Esophagus muscularis mucosa (tissue), 4 donors: ENCODE measurements at places on chromosomes 3 and 15. TPM values are rescaled to one million over a fixed set of nuclear protein-coding genes. Genes with fewer than 3 reads are reported as not detected.

DNA sequence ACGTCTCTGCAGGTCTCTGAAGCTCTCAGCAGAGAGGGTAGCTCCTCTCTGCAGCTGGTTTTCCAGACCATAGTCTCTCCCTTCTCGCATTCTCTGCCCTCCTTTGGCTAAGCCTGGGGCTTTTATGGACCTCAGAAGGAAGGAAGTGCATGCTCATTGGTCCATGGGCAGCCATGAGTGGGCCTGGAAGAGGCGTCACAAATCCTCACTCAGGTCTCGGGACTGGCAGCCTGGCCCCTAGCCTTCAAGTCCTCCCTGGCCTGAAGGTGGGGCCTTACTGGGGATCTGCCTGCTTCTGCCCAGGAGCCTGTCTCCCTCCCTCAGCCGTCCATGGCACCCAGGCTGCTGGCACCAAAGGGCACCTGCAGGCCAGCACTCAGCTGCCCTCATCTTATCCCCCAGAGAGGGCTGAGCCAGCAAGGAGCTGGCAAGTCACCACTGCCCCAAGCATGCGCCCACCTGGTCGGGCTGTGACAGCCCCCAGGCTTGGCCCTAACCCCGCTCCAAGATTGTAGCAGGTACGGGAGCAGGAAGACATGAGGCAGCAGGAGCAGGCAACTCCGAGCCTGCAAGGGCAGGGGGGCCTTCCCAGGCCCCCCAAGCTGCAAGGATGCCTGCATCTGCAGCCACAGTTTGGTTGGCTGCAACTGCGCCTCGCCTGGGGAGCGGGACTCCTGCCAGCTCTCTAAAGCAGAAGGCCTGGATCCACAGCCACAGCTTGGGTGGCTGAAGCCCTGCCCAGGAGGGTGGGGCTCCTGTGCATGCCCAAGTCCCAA, 37.4 kb downstream of the GHSR start:
- H3K36me3 ChIP-seq = no peaks in the 10 kb centered on the region
- no peaks in the 10 kb centered on the region for H3K4me1 ChIP-seq
- H3K27me3 ChIP-seq = no peaks in the 10 kb centered on the region
- no peak overlapping the region for H3K27ac ChIP-seq
- DNase-seq = no peak
- no peak overlapping the region for H3K4me3 ChIP-seq

DNA sequence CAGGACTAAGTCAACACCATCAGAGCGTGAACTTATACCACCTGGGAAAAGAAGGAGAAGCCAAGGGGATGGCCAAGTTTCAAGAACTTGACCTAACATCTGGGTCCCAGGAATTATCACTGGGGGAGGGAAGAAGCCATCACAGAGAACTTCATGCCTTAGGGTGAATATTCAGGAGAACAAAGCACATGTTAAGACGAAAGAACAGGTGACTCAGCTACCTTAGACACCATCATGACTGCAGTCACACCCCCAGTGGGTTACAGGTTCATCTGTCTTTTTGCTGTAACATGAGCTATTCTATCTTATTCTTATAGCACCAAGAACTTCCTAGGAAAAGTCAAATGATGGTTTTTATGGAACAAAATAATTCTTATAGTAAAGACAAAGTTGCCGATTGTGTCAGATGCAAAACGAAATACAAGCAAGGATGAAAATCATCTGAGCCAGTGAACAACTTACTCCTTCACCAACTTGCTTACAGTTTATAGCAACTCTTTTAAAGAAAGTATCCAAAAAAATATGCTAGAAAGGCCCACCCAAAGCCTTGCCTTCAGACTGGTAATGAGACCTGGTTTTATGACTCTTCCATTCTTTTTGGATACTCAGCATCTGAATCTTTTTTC, 72.0 kb downstream of the TPRA1 start:
- H3K27ac ChIP-seq = no peak overlapping the region
- H3K4me3 ChIP-seq = no peak overlapping the region
- no peaks in the 10 kb centered on the region for H3K27me3 ChIP-seq
- no peaks in the 10 kb centered on the region for H3K36me3 ChIP-seq
- H3K4me1 ChIP-seq = no peaks in the 10 kb centered on the region

DNA sequence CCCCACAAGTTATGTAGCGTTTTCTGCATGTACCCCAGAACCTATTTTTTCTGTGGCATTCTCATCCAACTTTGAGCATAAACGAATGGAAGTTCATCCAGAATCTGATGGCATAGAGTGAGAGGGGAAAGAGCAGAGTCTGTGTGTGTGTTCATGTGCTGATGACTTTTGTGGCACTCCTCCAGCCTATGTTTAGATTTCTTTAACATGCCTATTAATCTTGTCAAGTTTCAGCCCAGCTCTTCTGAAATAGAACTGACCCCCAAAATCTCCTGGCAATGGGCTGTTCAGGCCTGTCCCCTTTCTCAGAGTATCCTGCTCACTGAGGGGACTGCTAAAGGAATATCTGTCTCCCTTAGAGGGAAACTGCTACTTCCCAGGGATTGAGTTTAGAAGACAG, 56.4 kb upstream of the NEO1 start:
- no peak overlapping the region for H3K27ac ChIP-seq
- peaks cover 42% of the 10 kb centered on the region for H3K4me1 ChIP-seq
- H3K27me3 ChIP-seq = no peaks in the 10 kb centered on the region
- no peaks in the 10 kb centered on the region for H3K36me3 ChIP-seq

DNA sequence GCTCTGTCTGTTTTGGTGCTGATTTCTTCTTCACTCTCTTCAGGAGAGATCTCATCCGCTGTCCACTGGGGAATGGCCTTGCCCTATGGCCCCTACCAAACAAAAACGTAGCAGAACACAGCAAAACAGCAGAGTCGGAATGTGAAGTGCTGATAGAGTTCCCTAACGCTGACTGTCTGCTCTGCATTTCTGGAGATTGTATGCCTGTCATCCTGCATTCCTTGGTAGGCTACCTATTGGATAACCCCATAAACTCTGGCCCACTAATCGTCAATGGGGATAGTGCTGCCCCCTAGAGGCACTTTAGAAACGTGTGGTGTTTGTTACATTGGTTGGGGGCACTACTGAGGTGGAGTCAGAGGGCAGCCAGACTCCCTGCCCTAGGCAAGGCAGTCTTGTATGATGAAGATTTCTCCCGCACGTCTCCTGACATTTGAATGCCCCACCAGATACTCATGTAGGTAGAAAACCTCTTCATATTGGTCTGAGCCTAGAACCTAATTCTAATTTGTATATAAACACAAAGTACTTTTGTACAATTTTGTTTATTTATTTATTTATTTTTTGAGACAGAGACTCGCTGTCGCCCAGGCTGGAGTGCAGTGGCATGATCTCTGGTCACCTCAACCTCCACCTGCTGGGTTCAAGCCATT, 15.6 kb upstream of the MAGEF1 start:
- H3K27me3 ChIP-seq = no peaks in the 10 kb centered on the region
- H3K4me3 ChIP-seq = no peak overlapping the region
- DNase-seq = no peak
- H3K36me3 ChIP-seq = no peaks in the 10 kb centered on the region
- no peak overlapping the region for H3K27ac ChIP-seq

DNA sequence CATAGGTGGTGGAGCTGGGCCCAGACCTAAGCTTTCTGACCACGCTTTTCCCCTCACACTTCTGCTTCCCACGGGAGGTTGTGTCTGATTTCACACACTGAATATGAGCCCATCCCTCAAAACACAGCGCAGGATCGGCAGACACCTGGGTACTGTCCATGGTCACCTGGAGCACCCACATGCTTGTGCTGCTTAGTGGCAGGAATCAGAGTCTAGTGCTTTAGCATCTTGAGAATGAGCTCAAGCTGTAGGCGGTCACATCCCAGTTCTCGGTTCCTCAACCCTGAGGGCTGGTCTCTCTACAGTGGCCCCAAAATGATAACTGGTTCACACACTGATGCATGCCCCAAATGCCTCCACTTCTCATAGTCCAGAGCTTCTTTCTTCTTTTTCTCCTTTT, 111.0 kb downstream of the SEMA5B start:
- no peaks in the 10 kb centered on the region for H3K36me3 ChIP-seq
- H3K27me3 ChIP-seq = peaks cover 12% of the 10 kb centered on the region
- H3K4me3 ChIP-seq = no peak overlapping the region
- peaks cover 9% of the 10 kb centered on the region for H3K4me1 ChIP-seq
- H3K27ac ChIP-seq = no peak overlapping the region

- H3K27me3 ChIP-seq = no peaks in the 10 kb centered on the region
- peaks cover 55% of the 10 kb centered on the region for H3K36me3 ChIP-seq
- peak overlapping the region; percentile 2 for H3K27ac ChIP-seq
- H3K4me1 ChIP-seq = peaks cover 55% of the 10 kb centered on the region
These were observed 1.8 kb upstream of the AP2M1 start for GRCh38 chr3:184172681-184173373.

Gene TUBGCP4
- total RNA-seq = 15.0 TPM

DNA sequence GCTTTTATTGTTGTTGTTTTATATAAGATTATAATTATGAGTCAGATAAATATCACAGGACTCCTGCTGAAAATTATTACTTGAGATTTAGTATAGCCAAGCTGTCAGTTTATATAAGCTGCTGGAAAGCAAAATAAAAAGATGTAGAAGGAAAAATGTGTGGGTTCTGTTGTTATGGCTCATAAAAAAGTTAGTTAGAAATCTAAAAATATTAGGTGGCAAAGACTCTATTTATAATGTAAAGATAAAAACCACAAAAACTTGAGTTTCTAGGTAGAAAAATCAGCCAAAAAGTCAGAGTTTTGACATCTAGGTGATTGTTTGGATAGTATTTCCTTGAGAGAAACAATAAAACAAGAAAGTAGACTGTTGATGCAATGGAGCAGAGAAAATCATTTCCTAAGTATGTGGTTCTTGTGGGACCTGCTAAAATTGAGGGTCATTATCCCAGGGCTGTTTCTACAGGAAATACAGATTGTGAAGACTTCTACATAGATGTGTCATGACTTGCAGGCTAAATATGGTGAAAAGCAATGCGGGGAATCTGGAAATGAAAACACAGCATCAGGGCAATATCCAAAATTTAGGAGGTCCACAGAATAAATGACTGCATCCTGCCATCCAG, 1109.6 kb upstream of the CADM2 start:
- no peaks in the 10 kb centered on the region for H3K27me3 ChIP-seq
- no peaks in the 10 kb centered on the region for H3K36me3 ChIP-seq
- H3K4me3 ChIP-seq = no peak overlapping the region
- H3K27ac ChIP-seq = no peak overlapping the region
- no peak for DNase-seq

DNA sequence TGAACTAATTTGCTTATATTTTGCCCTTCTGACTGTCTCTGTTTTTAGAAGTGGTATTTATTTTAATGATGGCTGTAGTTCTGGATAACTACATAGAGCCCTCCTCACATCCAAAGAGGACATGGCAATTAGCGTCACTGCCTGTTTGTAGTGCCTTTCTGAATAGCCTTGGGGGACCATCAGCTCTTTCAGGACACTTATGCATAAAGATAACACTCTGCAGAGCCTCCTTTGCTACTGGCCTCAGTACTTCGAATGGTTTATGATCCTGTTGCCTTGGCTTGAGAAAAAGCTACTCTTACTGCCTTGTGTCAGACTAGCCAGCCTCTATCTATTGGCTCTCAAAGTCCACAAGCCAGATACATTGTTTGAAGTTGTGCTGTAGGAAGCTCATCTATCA, 105.4 kb upstream of the SPRED1 start:
- H3K4me1 ChIP-seq = no peaks in the 10 kb centered on the region
- DNase-seq = no peak
- H3K4me3 ChIP-seq = no peak overlapping the region
- no peak overlapping the region for H3K27ac ChIP-seq

DNA sequence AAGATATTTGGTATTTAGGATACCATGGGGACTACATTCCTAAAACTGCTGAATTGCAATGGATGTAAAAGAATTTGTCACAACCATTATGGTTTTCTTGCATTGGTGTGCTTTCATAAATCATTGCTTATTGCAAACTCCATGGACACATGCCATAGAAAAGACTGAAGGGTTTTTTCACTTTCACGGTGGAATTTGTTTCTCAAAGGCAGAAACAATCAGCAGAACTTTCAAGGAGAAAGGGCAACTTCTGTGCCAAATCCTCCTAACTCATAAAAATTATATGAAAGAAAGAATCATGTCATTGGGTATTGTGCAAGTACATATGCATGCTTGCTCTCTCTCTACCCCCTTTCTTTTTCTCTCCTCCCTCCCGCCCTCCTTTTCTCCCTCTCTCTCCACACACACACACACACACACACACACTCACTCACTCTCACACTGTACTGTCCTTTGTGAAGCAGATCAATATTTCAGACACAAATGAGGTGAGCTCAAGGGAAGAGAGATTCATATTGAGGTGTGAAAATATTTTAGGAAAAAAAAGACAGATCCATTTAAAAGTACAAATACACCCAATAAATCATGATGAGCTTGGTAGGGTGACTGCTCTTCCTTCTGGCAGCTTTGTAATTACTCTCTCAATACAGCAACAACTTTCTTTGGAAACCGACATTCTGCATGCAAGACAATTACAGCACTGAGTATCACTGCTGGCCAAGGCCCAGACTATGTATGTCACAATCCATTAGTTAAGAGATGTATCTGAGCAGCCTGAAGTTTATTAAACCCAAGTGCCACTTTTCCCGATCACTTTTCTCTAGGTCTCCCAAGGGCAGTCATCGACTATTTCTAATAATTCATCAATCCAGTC, 492.6 kb downstream of the TUSC7 start:
- no peaks in the 10 kb centered on the region for H3K4me1 ChIP-seq
- H3K27me3 ChIP-seq = no peaks in the 10 kb centered on the region
- no peak for DNase-seq
- no peak overlapping the region for H3K27ac ChIP-seq

Gene THAP10
- total RNA-seq = 1.3 TPM

DNA sequence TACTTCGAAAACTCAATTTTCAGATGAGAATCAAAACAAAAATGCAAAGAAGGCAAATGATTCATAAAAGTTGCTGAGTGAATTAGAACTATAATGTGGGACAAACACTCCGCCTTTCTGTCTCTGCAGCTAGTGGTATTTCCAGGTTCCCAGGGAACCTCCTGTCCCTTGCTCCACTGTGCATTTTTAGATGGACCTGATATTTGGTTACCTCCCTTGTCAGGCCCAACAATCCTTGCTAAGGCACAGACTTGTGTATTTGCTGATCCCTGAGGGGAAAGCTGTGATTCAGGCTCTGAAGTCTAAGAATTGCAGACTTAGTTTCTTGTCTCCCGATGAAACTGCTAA, 162.7 kb downstream of the LPP start:
- no peaks in the 10 kb centered on the region for H3K27me3 ChIP-seq
- H3K4me3 ChIP-seq = no peak overlapping the region
- H3K36me3 ChIP-seq = no peaks in the 10 kb centered on the region
- peaks cover 56% of the 10 kb centered on the region for H3K4me1 ChIP-seq
- peak overlapping the region; percentile 48 for H3K27ac ChIP-seq
- no peak for DNase-seq

- no peak overlapping the region for H3K27ac ChIP-seq
- H3K4me1 ChIP-seq = no peaks in the 10 kb centered on the region
- no peaks in the 10 kb centered on the region for H3K27me3 ChIP-seq
These were observed 145.3 kb upstream of the LIPC start for GRCh38 chr15:58286523-58286922.
